ENCODE measurements at places on chromosomes 7 and 10.

DNA sequence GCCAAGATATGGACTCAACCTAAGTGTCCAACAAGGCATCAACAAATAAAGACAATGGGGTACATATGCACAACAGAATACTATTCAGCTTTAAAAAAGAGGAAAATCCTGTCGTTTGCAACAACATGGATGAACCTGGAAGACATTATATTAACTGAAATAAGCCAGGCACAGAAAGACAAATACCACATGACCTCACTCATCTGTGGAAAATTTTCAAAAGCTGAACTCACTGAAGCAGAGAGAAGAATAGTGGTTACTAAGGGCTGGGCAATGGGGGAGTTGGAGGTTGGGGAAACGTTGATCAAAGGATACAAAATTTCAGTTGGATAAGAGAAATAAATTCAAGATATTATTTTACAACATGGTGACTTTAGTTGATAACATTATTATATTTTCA lies 221.4 kb upstream of the PITRM1 start:
- no peak for DNase-seq

DNA sequence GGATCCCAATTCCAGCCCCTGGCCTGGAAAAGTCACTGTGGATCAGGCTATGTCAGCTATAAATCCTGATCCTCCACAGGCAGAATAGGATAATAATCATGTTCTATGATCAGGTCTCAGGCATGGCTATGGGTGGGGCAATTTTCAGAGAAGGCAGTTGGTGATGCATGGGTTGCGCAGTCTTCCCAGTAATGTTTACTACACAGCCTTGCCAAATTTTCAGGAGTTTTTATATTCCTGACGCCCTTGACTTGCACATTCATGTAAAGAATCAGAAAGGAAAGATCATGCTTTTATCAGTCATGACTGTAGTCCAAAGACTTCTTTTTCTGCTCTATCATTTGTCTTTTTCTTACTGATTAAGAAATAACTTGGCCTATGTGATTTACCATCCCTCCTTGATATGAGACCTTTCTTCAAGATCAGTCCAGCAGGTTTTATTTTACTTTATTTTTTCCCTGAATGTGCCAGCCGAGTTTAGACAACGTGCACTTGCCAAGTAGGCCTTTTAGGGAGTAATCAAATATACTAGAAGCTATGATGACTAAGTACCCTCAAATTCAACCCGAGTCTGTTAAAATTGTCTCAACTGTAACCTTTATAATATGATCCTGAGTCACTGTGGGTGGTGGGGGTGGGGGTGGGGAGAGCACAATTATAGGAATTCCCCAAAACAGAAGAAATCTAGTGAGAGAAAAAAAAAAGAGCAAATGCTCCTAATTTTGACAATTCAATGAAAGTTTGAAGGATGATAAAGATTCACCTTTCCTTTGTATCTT lies 31.9 kb downstream of the ARL4A start:
- DNase-seq, result no peak

DNA sequence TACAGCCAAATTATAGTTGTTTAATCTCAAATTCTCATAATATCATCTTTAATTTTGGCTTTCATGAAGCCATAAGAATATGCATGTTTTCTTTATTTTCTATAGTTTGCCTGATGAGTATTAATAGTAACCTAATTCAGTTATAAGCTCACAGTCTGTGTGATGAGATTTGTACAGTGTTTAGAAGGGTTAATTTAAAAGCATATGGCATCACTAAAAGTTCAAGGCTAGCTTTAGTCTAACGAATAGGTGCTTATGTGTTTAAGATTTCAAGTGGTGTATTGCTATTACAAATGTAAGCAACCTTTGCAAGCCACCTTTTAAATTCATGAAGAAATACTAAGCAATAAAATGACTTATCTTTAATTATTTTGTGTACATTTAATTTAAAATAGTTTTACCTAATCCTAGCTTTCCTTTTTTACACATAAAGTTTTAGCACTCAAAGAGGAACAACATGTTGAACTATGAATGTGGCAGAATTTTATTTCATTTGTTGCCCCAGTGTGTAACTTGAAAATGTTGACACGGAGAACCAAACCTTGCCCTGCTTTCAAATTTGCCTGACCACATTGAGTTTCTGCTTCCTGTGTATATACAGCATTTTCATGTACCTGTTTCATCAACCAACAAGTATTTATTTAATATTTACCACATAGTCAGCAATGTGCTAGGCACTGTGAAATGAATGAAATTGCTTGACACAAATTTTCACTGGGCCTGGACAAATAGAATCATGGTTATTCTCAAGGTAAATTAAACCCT lies 41.5 kb downstream of the TET1 start:
- DNase-seq, result no peak

DNA sequence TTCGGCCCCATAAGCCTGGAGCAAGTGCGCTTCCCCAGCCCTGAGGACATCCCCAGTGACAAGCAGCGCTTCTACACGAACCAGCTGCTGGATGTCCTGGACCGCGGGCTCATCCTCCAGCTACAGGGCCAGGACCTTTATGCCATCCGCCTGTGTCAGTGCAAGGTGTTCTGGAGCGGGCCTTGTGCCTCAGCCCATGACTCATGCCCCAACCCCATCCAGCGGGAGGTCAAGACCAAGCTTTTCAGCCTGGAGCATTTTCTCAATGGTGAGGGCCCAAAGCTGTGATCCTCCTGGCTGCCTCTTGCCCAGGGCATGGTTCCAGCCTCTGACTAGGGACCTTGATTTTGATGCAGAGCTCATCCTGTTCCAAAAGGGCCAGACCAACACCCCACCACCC lies 10.1 kb downstream of the IRF5 start:
- no peak for DNase-seq

- DNase-seq, result no peak
Measured at GRCh38 chr10:2852574-2853323, 214.6 kb upstream of the PFKP start.

GRCh38 chr7:151925446-151926335 lies 30.6 kb upstream of the GALNTL5 start:
- DNase-seq, result no peak

- no peak for DNase-seq
Measured at GRCh38 chr7:80530136-80530535, 18.3 kb upstream of the GNAT3 start.

DNA sequence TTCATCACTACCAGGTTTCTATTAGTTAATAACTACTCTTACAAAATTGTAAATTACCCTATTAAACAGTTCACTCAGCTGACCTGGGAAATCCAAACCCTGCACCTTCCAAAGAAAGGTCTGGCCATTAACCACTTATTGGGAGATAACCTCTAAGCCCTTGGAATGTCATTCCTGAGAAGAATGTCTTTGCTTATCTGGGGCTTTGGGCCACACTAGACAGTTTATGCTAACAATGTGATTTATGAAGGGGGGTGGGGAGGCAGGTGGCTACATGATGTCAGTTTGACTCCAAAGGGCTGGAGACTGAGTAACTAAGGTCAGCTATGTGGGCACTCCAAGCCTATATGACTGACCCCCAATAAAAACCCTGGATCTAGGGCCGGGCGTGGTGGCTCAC lies 50.7 kb downstream of the AKR1D1 start:
- DNase-seq, result no peak

GRCh38 chr7:74037609-74038008 lies 9.6 kb downstream of the ELN start:
- DNase-seq, result no peak

DNA sequence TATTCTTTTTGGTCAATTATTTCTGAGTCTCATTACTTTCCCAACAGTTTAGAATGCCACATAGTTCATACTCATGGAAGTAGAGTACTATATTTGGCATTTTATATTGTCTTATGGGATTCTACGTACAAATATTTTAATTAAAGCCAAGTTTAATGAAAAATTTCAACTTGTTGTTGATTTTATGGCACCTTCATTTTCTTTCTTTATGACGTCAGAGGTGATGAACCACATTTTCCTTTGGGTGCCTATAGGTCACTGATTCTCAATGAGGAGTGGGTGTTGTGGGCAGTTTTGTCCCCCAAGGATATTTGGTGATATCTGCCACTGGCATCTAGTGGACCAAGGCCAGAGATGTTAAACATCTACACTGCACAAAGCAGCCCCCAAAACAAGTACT lies 1071.3 kb downstream of the NXPH1 start:
- DNase-seq, result no peak

DNA sequence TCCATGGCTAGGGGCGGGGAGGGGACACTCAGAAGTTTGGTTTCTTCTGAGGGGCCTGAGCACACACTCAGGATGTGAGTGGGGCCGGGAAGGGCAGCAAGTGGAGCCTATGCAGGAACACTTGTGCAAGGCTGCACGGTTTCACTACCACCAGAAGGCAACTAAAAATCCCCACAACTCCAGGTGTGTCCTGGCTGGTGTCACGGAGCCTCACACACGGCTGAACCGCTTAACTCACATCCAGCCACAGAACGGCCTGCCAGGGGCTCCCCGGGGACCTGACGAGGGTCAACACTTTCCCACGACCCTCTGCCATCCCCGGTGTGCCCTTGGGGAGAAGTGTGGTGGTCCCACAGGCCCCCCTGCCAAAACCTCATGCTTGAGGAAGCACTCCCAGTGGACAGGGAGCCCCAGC lies 173.9 kb downstream of the ELFN1 start:
- no peak for DNase-seq

DNA sequence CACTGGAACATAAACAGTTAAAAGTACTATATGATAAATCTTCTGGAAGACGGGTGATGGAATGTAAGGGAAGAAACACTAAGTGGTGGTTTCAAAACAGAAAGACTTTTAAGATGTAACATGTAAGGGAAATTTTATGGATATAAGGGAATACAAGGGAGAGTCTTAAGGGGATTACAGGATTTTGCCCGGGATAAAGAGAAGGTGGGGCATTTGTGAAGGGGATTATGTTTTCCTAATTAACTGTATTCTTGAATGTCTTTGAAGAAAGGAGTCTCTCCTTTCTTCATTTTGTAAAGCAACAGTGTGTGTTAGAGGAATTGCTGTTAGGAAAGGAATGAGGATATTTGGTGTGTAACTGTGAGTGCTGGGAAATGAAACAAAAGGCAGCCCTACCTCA lies 745.2 kb downstream of the AUTS2 start:
- no peak for DNase-seq

DNA sequence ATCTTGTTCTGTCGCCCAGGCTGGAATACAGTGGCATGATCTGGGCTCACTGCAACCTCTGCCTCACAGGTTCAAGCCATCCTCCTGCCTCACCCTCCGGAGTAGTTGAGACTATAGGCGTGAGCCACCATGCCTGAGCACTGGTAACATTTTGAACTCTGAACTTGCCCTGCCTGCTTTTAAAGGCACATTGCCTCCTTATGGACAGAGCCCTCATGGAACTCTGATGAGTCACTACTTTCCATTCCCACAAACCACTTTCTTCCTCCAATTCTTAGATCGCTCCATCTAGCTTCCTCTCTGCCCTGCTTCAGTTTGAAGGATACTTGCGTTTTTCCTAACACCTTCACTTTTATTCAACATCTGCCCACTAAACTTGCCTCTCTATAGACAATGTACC lies 38.1 kb downstream of the PRPS1L1 start:
- no peak for DNase-seq

GRCh38 chr10:120507175-120507574 lies 50.1 kb downstream of the PLPP4 start:
- DNase-seq, result no peak

- no peak for DNase-seq
Measured at GRCh38 chr7:4072161-4072925, 609.8 kb upstream of the FOXK1 start.

DNA sequence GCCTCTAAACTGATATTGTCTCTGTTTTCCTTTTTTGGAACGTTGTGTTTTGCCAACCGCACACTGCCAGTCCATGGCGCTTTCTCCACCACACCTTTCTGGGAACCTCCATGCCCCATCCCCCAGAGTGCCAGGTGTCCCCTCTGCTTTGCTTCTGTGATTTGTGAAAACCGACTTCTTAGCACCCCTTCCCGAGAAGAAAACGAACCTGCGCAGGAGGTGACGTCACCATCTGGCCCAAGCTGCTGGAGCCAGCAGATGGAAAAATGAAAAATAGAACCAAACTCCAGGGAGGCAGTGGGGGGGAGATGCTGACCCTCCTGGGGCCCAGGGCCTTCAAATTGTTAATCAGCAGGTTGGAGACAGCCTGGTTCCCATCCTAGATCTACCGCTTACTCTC lies 103.8 kb downstream of the HTR5A start:
- DNase-seq, result no peak

- no peak for DNase-seq
Measured at GRCh38 chr7:131242123-131242650, 85.5 kb upstream of the MKLN1 start.

DNA sequence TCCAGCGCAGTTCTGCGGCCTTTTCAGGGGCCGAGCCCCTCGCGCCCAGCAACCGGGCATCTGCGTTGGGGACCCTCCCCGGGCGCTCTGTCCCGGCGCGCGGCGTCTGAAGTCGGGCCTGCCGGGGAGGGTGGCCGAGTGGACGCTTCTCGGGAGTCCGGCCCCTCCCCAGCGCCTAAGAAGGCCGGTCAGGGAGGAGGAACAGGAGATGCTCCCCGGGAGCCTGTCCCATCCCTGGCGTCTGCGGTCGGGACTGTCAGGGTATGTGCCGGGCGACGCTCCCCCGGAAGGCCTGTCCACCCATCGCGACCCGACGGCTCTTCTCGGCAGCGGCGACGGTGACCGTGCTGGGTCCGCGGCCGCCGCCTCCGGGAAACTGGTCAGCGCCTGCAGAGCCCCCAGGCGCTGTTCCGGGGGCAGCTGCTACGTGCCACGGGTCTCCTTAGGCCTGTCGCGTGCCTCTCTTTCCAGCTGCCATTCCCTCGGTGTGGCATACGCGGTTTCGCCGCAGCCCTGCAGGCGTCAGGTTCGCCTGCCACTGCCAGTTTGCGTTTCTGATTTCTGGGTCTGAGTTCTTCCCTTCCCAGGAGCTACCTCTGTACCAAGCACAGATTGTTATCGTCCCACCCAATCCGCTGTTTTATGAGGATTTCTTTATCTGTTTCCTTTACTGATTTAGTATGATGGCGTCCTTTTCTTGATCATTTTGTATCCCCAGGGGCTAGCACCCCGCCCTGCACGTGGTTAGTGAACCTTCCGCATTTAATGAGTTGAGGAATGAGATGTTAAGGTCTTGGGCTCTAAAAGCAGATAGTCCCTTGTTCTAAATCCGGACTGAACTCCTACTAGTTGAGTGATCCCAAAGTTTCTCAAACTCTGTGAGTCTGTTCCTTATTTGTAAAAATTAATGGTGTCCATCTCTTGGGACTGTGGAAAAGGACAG lies 782 bp downstream of the IFIT5 start:
- peak; percentile 9 for DNase-seq

- no peak for DNase-seq
Measured at GRCh38 chr10:46330894-46331293, 44.1 kb downstream of the ANTXRL start.

- DNase-seq, result no peak
Measured at GRCh38 chr10:29588629-29589421, 45.9 kb downstream of the SVIL start.

- no peak for DNase-seq
Measured at GRCh38 chr10:48555310-48556042, 49.4 kb downstream of the ARHGAP22 start.

GRCh38 chr10:61464461-61465170 lies 11.4 kb upstream of the TMEM26 start:
- DNase-seq, result no peak

- no peak for DNase-seq
Measured at GRCh38 chr10:604716-605631, 84.5 kb downstream of the DIP2C start.
